ENCODE measurements at places on chromosomes 12 and 14. TPM values are rescaled to one million over a fixed set of nuclear protein-coding genes. Genes with fewer than 3 reads are reported as not detected.
A peak's percentile ranks its signal among the peaks of the same experiment; 100 is the strongest.

TMEM30B gene
- total RNA-seq = 0.70 TPM

CLEC9A gene
- not detected for total RNA-seq

GPD1 gene
- 0.30 TPM for total RNA-seq

KCNA5 gene
- not detected for total RNA-seq

BCL11B gene
- total RNA-seq = 53.0 TPM

INSM2 gene
- not detected for total RNA-seq

MFAP5 gene
- not detected for total RNA-seq

GRCh38 chr14:88247228-88247627, 75.8 kb downstream of the KCNK10 start:
- H3K27me3 ChIP-seq = peaks cover 12% of the 10 kb centered on the region
- no peak overlapping the region for H3K4me3 ChIP-seq
- no peak overlapping the region for H3K27ac ChIP-seq

GRCh38 chr12:54624315-54625279, 10.1 kb downstream of the LACRT start:
- no peaks in the 10 kb centered on the region for H3K4me1 ChIP-seq
- no peak overlapping the region for H3K27ac ChIP-seq
- peaks cover 2% of the 10 kb centered on the region for H3K36me3 ChIP-seq
- H3K4me3 ChIP-seq = no peak overlapping the region
- DNase-seq = no peak
- H3K27me3 ChIP-seq = peaks cover 61% of the 10 kb centered on the region

DNA sequence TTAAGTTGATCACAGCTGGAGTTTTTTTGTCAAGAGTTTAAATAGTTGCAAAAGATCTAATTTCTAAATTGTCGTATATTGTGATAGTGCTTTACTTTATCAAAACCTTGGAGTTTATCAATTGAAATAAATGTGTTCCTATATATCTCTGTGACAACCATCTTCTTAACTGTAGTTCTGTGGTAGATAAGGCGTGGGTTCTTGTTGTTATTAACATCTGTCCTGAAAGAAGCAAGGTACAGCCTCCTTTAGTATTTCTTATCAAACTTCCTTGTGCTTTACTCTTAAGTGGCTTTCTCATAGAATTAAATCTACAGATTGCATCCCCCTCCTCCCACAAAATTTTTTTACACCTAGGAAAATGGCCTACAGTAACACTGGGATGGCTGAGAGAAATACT, 7.3 kb downstream of the SCYL2 start:
- no peaks in the 10 kb centered on the region for H3K27me3 ChIP-seq
- H3K27ac ChIP-seq = no peak overlapping the region
- no peak for DNase-seq
- peaks cover 21% of the 10 kb centered on the region for H3K4me1 ChIP-seq

GRCh38 chr14:71833476-71833875, 98.8 kb upstream of the RGS6 start:
- no peak for DNase-seq
- H3K27me3 ChIP-seq = peaks cover 24% of the 10 kb centered on the region
- H3K27ac ChIP-seq = no peak overlapping the region
- H3K36me3 ChIP-seq = no peaks in the 10 kb centered on the region

DNA sequence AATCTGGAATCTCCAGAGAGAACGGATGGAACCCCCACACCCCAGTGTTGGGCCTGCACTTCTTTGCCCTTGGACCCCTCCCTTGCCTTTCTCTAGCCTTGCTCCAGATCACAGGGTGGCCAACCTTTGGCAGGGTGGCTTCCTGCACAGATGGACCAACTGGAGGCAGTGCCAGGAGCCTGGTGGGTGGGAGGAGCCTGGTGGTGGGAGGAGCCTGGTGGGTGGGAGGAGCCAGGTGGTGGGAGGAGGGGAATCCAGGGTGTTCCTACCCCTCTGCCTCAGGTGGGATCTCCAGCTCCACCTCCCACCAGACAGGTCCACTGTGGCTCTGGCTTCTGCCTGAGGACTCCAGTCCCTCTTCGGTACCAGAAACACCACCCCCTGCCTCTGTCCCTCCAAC, 15.0 kb upstream of the ORAI1 start:
- H3K27me3 ChIP-seq = no peaks in the 10 kb centered on the region
- H3K4me1 ChIP-seq = peaks cover 8% of the 10 kb centered on the region

GRCh38 chr14:105126126-105126980, 42.2 kb downstream of the JAG2 start:
- H3K36me3 ChIP-seq = no peaks in the 10 kb centered on the region
- DNase-seq = peak; percentile 36
- no peak overlapping the region for H3K27ac ChIP-seq
- no peak overlapping the region for H3K4me3 ChIP-seq
- peaks cover 3% of the 10 kb centered on the region for H3K4me1 ChIP-seq

DNA sequence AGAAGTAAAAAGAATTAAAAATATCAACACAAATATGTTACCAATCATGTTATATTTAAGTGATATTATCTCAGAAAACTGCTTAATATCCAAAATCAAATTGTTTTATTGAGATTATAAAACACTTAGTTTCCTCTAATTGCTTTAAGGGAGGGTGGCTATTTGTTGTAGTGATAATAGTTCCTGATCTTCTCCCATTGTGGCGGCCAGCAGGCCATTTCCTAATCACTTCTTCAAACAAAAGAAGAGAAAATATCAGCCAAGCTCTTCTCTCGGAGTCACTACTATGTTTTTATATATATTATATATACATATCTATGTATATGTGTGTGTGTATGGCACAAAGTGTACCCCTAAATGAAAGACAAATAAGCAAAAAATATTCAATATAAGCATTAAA, 31.5 kb downstream of the ERO1A start:
- DNase-seq = no peak
- H3K36me3 ChIP-seq = peaks cover 43% of the 10 kb centered on the region
- no peaks in the 10 kb centered on the region for H3K27me3 ChIP-seq
- no peak overlapping the region for H3K27ac ChIP-seq
- H3K4me3 ChIP-seq = no peak overlapping the region

DNA sequence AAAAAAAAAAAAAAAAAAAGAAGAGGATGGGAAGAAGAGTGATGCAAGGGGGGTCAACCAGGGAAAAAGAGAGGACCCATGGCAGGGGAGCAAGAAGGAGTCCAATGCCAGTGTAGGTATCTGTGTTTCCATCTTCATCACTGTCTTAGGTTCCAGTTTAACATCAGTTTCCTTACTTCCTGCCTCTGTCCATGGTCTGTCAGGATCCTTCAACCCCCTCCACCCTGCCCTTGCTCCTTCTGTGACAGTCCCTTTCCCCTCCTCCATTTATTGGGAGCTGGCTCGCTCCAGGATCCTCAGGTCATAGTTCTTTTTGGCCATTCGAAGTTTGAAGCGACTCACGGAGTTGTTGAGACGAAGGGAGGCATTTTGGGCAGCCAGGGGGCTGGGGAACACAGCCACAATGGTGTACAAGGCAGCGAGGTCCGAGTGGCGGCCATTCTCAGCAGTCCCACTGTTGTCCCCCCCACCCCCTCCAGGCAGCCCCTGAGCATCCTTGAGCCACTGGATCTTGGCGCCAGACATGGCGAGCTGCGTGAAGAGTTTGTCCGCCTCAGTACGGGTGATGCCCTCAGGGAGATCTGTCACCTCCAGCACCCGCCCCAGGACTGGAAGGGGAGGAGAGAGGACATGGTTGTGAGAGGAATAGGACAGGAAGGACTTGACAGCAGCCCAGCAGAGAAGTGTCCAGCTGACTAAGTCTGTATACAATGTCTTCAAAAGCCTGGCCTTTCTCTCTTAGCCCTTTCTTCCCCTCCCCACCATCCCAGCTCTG, 3.7 kb upstream of the STAC3 start:
- DNase-seq = no peak
- no peak overlapping the region for H3K27ac ChIP-seq
- peaks cover 9% of the 10 kb centered on the region for H3K36me3 ChIP-seq
- no peaks in the 10 kb centered on the region for H3K4me1 ChIP-seq

DNA sequence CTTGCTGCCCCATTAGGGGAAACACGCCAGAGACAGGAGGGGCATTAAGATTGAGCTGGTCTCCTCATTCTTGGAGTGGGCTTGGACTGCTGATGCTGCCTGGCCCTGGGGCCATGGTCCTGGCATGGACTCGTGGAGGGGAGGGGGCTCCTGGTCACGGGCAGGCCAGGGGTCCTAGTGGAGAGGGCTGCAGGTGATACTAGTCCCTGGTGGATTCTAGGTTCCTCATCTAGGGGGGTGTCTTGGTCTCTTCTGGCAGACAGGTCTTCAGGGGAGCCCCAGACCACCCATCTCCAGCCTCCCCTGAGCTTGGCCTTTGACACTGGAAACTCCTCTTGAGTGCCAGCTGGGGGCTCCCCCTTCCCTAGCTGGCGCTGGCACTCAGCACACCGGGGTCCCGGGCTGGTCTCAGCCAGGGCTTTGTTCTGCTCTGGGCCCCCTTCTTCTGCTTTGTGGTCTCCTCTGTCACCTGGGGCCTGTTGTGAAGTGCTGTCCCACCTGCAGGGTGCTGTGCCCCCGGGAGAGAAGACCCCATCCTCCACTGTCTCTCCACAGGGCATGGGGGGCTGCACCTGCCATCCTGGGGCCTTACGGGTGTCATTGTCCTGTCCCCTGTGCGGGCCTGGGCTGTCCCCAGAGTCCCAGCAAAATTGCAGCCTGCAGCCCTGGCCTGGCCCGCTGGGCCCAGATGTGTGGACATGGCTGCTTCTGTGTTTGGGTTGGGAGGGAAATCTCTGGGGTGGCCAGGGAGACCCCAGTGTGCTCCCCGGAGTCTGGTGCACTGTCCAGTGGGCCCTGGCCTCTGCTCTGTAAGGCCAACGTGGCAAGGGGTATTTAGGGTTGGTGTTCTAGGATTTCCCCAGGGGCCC, 2.3 kb downstream of the KIF26A start:
- DNase-seq = no peak
- no peak overlapping the region for H3K4me3 ChIP-seq
- no peaks in the 10 kb centered on the region for H3K36me3 ChIP-seq

- DNase-seq = no peak
- H3K36me3 ChIP-seq = no peaks in the 10 kb centered on the region
- no peak overlapping the region for H3K27ac ChIP-seq
- H3K4me1 ChIP-seq = no peaks in the 10 kb centered on the region
Measured at GRCh38 chr14:99938376-99938775, 126.8 kb upstream of the EVL start.

DNA sequence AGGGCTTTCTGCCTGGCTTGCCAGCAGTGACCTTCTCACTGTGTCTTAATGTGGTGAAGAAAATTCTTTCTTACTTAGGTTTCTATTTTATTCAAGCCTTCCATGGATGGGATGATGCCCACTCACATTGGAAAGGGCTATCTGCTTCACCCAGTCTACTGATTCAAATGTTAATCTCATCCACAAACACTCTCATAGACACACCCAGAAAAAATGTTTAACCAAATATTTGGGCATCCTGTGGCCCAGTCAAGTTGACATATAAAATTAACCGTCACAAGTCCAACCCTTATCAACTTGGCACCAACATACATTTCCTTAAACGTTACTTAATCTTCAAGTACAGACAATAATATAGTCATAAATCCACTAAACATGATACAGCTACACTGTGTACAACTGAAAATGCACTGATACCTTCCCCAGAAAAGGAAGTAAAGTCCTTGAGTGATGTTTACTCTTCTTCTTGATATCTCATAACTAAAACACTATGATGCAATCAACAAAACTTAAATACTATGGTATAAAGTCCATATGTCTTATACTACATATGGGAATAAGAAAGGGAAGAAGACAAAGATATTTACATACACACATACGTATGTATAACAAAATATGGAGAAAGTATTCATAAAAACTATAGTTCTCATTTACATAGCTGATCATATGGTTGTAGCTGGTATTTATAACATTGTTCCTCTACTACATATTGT, 394.7 kb upstream of the NOVA1 start:
- H3K27ac ChIP-seq = no peak overlapping the region
- no peaks in the 10 kb centered on the region for H3K4me1 ChIP-seq
- DNase-seq = no peak

DNA sequence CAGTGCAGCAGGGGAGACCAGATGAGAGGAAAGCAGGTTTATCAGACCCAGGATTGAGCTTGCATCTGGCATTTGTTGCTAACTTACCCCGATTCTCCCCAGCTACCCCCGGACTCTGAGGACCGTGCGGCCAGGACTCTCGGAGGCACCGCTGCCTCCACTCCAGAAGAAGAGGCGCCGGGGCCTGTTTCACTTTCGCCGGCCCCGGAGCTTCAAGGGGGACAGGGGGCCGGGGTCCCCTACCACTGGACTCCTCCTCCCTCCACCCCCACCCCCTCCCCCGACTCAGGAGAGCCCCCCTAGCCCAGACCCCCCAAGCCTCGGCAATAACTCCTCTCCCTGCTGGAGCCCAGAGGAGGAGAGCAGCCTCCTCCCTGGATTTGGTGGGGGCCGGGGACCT, 6.5 kb upstream of the CPNE6 start:
- no peaks in the 10 kb centered on the region for H3K36me3 ChIP-seq
- H3K27me3 ChIP-seq = no peaks in the 10 kb centered on the region
- no peaks in the 10 kb centered on the region for H3K4me1 ChIP-seq
- no peak overlapping the region for H3K27ac ChIP-seq

DNA sequence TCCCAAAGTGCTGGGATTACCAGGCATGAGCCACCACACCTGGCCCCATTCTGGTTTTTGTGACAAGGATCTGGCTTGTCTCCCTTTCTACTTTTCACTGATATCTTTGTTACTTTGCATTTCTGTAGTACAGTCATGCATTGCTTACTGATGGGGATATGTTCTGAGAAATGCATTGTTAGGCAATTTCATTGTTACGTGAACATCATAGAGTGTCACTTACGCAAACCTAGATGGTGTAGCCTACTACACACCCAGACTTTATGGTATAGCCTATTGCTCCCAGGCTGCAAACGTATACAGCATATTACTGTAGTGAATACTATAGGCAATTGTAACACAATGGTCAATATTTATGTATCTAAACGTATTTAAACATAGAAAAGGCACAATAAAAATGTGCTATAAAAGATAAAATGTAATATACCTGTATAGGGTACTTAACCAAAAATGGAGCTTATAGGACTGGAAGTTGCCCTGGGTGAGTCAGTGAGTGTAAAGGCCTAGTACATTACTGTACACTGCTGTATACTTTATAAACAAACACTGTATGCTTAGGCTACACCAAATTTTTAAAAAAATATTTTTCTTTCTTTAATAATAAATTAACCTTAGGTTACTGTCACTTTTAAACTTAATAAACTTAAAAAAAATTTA, 16.0 kb downstream of the MRPL42 start:
- no peaks in the 10 kb centered on the region for H3K4me1 ChIP-seq
- DNase-seq = no peak
- peaks cover 18% of the 10 kb centered on the region for H3K36me3 ChIP-seq
- no peak overlapping the region for H3K27ac ChIP-seq
- no peak overlapping the region for H3K4me3 ChIP-seq

GRCh38 chr12:26188127-26188526, 7.2 kb upstream of the SSPN start:
- no peaks in the 10 kb centered on the region for H3K36me3 ChIP-seq
- peaks cover 65% of the 10 kb centered on the region for H3K27me3 ChIP-seq
- no peaks in the 10 kb centered on the region for H3K4me1 ChIP-seq
- no peak for DNase-seq
